ENCODE measurements at places on chromosomes 2 and 18. TPM values are rescaled to one million over a fixed set of nuclear protein-coding genes. Genes with fewer than 3 reads are reported as not detected.

- DNase-seq = no peak
Measured at GRCh38 chr2:188416367-188416766, 124.7 kb downstream of the GULP1 start.

DNA sequence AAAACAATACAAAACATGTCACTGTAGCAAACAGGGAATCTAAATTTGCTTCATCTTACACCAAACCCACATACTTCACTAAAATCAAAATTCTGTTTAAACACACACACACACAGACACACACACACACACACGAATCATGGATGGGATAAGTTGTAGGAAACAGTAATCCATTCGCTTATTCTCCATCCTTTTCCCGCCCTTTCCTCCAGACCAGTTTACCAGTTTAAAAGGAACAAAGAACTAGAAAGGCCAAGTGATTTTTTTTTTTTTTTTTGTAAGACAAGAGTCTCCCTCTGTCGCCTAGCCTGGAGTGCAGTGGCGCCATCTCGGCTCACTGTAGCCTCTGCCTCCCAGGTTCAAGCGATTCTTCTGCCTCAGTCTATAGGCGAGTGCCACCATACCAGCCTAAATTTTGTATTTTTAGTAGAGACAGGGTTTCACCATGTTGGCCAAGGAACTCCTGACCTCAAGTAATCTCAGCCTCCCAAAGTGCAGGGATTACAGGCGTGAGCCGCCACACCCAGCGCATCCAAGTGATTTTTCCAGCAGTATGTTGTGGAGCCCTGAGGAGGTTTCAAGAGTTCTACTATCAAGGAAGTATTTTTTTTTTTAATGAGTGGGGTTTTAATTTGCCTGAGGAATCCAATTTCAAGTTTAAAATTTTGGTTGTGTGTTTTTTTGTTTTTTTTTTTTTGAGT lies 5.7 kb downstream of the PSME4 start:
- no peak for DNase-seq

Gene RGPD4
- total RNA-seq = not detected

Gene CCDC74B
- total RNA-seq = 60.1 TPM

Gene LYG1
- not detected for total RNA-seq

Gene TNFRSF11A
- total RNA-seq = 3.4 TPM

GRCh38 chr2:215364157-215365155 lies 52.6 kb downstream of the ATIC start:
- DNase-seq = no peak

DNA sequence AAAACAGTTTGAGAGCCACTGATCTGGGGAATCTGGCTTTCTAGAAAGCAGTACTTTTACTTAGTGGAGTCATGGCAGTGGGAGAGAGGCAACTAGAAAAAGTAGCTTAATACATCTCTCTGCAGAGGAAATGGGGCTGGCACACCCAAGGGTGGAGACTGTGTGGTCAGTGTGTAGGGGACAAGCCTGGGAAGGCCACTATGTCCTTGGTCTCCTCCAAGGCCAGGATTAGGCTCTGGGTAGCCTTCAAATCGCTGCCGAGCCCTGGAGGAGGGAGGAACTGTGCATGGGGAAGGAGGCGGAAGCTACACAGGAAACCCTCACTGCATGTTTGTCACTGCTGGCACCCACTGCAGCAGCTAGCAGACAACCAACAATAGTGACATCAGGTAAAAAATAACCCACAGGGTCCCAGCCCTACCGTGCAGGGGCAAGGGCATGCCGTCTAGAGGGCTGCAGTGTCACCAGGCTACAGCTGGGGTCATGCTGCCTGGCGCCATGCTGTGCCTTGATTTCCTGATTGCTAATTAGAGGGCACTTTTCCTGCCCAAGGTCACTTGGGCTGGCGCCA lies 34.8 kb downstream of the LBH start:
- peak; percentile 52 for DNase-seq

Gene TBR1
- total RNA-seq = not detected

- no peak for DNase-seq
Measured at GRCh38 chr2:113178891-113179290, 5.1 kb downstream of the PSD4 start.

GRCh38 chr2:84492571-84492970 lies 23.7 kb upstream of the DNAH6 start:
- no peak for DNase-seq

Gene C2orf78
- total RNA-seq = not detected

All from A172 (cell line).